Activated CD8-positive, alpha-beta memory T cell treated with anti-CD3 and anti-CD28 coated beads, Interleukin-2, amount 50 U/mL, for 48 hours (primary cell): ENCODE measurements at places on chromosomes 3 and 15.

DNA sequence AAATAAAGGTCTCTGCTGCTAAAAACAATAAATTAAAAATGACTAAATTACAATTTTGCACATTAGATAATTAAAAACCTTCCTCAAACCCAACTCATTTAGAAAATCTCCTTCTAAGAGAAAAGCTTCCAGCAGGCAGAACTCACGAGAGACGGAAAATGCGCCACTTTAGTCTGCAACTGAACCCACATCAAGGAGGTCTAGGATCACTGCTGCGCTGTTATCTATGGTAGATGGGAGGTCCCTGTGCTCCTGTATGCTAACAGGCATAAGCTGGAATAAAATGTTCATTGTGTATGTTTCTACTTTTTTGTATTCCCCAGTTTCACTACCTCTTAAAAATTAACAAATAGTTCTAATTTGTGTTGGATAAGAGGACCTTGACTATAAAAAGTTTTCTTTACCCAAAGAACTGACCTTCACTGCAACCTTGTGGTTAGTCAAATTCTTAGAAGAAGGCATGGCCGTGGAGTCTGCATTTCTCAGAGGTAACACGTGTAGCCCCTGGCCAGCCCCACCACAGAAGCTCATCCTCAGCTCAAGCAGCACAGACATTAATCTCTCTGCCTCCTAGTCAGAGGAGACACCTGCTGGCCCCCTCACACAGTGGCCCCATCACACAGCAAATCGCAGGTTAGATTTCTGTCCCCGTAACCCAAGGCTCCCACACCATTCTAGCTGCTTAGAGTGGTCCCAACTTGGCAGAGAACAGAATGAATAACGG, 22.3 kb downstream of the STIMATE start:
- no peak for DNase-seq

- no peak for DNase-seq
These were observed 80.2 kb downstream of the FMN1 start for GRCh38 chr15:33114374-33114717.

GRCh38 chr3:126720596-126720995, 16.6 kb downstream of the CHCHD6 start:
- DNase-seq: no peak

DNA sequence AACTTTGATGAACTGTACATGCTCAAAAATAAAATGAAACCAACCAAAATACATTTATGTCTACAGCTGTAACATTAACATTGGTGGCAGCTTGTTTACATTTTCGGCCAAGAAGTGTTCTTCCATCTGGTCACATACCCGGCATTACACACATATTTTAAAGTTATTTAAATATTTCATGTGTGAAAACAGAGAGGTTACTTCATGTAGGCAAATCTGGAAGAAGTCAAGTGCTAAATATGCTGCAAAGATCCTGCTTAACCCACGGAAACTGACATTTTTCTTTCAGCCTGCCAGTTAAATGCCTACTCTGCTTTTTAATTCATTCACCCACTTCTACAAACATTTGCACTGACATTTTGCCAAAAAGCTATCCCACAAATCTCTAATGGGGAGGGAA, 69.7 kb downstream of the MB21D2 start:
- DNase-seq: no peak

GRCh38 chr3:135908225-135908624, 57.3 kb upstream of the PPP2R3A start:
- DNase-seq: no peak

GRCh38 chr3:40086890-40087883, 222.3 kb upstream of the EIF1B start:
- no peak for DNase-seq

DNA sequence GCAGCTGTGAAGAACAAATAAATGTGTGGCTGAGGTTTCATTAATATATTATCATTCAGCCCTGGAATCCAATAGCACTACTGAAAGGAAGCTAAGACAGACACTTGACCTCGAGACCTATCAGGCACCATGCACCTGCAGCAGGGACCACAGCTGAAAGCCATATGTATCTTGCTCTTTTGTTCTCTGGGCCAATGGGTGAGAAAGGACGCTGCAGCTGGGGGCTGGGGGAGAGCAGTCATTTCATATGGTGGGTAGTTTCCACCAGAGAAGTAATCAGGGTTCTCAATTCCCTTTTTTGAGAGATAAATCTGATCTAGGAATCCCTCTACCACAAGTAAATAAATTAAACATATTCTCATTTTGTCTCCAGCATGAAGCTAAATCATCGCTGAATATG, 225.6 kb upstream of the STRIT1 start:
- no peak for DNase-seq

DNA sequence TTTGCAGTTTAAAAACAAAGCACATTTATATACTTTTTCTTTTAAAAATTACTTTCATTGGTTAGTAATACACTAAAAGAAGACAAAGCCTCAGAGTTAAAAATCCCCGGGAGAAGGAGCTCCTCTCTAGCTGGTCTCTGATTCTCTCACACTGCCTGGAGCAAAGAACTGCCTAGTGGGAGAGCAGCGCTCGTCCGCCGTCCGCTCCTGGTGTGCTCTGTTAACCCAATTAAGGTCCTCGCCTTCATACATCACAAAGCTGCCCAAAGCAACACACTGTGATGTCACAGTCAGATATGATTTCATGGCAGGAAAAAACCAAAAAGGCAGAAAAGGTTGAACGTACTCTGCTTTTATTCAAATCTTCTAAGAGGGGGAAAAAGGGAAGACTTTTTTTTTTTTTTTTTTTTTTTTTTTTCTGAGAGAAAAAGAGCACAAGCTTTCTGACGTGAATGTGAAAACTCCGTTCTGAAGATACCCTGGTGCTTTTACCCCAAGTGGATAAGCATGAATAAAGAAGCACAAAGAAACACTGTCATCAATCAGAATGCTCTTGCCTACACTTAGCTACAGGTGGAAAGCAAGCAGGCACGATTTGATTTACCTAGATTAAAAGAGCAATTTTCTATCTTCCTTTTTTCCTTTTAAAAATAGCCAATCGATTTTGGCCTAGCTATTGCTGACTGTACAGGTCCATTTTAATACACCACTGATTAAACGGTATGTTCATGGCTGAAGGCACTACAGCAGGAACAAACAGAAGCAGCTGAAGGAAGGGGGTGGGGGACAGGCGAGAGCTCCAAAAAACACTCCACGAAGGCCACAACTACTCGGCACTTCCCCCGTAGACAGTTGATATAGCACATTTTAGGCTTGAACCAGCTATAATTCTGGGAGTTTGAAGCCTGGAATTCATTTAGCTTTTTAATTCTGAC, 115.2 kb downstream of the TIGIT start:
- no peak for DNase-seq

GRCh38 chr3:139309880-139310279, 33.9 kb upstream of the MRPS22 start:
- no peak for DNase-seq

- DNase-seq: no peak
These were observed 393.5 kb downstream of the RSL24D1 start for GRCh38 chr15:54803134-54803808.

- DNase-seq: no peak
These were observed 7.2 kb upstream of the ENTPD3 start for GRCh38 chr3:40379674-40380306.

DNA sequence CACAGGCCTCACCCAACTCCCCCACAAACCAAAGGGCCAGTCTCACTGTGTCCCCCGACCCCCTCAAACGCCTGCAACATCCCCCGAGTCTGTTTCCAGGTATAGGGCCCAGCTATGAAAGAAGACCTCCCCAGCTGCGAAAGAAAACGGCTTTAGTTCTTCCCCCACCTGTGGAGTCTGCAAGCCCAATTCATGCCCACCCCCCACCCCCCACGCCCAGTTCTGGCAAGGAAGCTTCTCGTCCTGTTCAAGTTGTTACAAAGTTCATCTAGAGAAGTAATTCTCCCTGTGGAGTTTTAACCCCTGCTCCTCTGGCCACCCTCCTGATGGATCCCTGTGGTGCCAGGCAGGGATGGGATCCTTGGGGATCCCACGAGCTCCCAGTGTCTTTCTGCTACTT, 54.4 kb downstream of the CCDC66 start:
- DNase-seq: no peak

- no peak for DNase-seq
These were observed 20.8 kb downstream of the TM4SF1 start for GRCh38 chr3:149356630-149357029.

DNA sequence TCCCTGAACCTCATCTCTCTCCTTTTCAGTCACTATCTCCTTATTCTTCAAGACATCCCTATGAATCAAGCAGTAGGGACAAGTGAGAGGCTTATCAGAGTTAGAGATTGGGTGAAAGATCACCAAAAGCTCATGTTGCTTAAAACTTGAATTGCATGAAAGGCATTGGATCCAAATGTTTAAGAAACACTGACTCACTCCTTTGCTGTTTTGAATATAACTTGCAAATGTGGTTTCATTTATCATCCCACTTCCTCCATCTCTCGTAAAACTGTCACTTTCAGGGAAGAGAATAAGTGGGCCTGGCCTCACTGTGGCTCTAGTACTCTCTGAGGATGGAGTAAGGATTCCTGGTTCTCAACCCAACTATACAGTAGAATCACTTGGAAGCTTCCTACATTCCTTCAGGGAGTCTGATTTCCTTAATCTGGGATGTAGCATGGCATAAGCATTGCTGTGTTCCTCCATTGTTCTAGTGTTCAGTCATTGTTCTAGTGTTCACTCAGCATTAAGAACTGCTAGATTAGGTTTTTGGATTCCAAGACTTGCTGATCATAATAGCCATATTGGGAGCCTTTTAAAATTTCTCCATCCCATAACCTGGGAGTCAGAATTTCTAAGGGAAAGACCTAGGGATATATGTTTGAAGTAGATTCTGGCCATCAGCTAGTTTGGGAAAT, 171.8 kb downstream of the TMEM108 start:
- no peak for DNase-seq
